ENCODE measurements at places on chromosomes 16 and 17. TPM values are rescaled to one million over a fixed set of nuclear protein-coding genes. Genes with fewer than 3 reads are reported as not detected.

Gene RNF43
- not detected for polyA plus RNA-seq

Gene SYNGR3
- 1.8 TPM for polyA plus RNA-seq

Gene CNTD1
- not detected for polyA plus RNA-seq

DNA sequence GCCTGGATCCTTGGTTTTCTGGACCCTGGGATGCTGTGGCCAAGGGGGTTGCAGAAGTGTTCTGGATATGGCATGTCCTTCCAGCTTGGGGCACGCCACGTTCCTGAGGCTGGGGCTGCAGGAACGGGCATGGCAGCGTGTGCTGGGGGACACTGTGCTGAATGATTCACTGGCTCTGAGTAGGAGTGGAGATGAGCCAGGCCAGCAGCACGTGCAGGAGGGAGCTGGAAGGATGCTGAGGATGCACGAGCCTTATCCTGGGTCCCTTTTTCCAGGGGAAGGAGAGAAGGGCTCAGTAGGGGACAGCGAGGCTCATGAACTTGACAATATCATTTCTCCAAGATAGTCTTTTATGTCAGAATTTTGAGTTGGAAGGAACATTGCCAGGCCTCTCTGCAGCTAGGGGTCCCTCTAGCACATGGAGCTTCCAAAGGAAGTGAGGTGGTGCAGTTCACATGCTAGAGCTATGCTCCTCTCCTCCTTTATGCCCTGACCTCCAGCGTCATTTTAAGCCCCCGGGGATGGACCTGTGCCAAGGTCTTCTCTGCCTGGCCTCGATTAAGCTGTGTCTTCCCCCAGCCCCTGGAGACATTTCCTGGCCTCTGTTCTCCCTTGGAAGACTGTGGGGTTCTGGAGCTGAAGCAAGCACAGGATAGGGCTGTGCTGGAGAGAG, 125.9 kb downstream of the OR1D5 start:
- peak; percentile 44 for DNase-seq

Gene STAT5A
- polyA plus RNA-seq: 5.5 TPM

Gene TANGO6
- polyA plus RNA-seq: 6.5 TPM

Gene SLFN13
- polyA plus RNA-seq: 1.3 TPM

DNA sequence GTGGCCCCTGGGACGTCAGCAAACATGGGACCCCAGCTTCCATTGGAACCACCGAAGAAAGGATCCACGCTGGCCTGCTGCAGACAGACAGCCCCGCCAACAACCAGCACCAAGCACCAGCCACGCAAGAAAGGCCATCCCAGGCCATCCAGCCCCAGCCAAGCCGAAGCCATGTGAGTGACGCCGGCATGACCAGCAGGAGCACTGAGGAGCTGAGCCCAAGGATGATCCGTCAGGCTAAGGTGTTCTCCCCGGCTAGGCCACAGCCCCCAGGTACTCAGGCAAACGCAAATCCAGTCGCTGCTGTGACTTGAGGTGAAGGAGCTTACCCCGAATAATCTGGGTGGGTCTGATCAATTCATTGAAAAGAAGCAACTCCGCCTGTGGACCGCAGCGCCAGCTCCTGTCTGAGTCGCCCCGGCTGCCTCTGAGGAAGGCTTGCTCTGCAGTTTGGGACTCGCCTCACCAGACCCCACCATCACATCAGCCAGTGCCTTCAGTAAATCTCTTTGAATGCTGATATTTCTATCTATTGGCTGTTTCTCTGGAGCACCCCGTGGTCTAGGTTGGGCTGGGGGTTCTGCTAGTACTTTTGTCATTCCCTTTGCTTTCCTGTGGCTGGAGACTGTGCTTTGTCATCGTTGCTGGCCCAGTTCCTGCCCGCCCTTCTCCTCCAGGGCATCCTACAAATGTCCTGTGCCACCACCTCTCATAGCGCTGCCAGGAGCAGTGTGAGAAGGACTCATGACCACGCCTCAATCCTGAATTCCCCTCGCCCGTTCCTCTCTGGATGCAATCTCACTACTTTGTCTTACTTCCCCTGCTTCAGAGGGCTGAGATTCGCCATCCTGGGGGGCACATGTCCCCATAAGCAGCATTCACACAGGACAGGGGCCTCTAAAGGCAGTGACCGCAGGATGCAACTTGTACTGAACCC, 8.1 kb upstream of the CBX2 start:
- DNase-seq: no peak

Gene TMEM94
- 25.2 TPM for polyA plus RNA-seq

DNA sequence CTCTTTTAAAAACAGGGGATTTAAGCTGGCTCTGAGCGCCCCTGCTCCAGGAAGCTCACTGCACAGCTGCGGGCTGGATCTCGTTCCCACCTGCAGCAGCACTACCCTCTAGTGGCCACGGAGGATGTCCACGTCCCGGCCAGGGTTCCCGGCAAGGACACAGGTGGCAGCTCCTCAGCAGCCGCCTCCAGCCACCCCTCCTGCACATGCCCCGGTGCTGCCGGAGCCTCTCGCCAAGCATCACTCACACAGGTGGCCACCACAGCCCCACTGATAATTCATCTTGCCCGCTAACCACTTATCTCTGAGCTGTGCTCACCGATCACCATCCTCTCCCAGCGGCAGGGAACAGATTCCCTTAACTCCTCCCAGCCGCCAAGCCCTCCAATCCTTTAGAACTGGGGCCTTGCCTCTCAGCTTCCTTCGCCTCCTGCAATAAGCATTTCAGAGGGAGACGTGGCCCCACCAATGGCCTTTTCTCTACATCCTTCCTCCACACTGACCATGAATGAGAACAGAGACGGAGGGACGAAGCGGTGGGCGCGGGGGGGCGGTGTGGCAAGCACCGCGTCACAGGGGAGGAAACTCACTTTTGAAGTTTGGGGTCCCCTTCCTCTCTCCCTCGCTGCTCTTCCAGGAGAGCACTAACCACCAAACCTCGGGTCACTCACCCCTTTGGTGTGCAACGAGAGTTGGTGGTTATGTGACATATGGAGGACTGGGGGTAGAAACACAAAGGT, 222.1 kb downstream of the RBFOX3 start:
- peak; percentile 11 for DNase-seq

GRCh38 chr17:3927628-3928340, 11.5 kb upstream of the P2RX1 start:
- DNase-seq: no peak

Gene HOXB7
- 12.7 TPM for polyA plus RNA-seq

GRCh38 chr16:86015606-86016005, 116.6 kb downstream of the IRF8 start:
- no peak for DNase-seq

- DNase-seq: no peak
These were observed 79.0 kb downstream of the NETO2 start for GRCh38 chr16:47064775-47065174.

- DNase-seq: no peak
These were observed 9.1 kb downstream of the SOX8 start for GRCh38 chr16:990516-991291.

GRCh38 chr17:4968486-4969046, 949 bp upstream of the SPAG7 start:
- DNase-seq: no peak

Gene MYO15B
- 0.17 TPM for polyA plus RNA-seq

Gene NTN3
- polyA plus RNA-seq: 0.08 TPM

Gene UNC119
- 24.6 TPM for polyA plus RNA-seq

GRCh38 chr17:41957031-41957868, 9.3 kb upstream of the CNP start:
- DNase-seq: no peak

Gene FBXO39
- 0.25 TPM for polyA plus RNA-seq

GRCh38 chr16:17365591-17366298, 105.0 kb downstream of the XYLT1 start:
- DNase-seq: peak; percentile 48

DNA sequence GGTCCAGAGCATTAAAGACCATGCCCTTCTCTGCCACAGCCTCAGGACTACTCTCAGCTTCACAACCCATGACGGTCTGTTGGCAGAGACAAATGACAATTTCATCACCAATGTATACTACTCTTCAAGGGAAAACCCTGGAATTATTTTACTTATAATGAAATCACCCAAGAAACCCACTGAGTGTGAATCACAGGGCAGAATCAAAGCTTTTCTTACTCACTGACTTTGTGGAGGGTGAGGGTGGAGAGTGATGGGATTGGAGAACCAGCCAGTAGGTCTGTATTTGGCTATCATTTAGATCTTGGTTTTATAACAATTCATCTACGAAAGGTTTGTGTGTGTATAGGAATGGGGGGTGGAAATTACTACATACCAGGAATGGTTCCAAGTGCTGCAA, 442.6 kb downstream of the SHISA9 start:
- DNase-seq: peak; percentile 42

- DNase-seq: no peak
These were observed 55.9 kb downstream of the IRX6 start for GRCh38 chr16:55379876-55380390.

GRCh38 chr17:44607836-44608690, 48.2 kb upstream of the MEIOC start:
- DNase-seq: peak; percentile 83

GRCh38 chr16:66560107-66560506, 6.1 kb upstream of the CMTM1 start:
- DNase-seq: no peak

Gene TNFSF13
- polyA plus RNA-seq: 2.5 TPM

- peak; percentile 26 for DNase-seq
These were observed 19.9 kb downstream of the NCBP3 start for GRCh38 chr17:3826191-3826590.

Gene TBC1D3I
- not detected for polyA plus RNA-seq

Measured in fibroblast of lung (primary cell).